ENCODE measurements at places on chromosomes 6 and 20.

DNA sequence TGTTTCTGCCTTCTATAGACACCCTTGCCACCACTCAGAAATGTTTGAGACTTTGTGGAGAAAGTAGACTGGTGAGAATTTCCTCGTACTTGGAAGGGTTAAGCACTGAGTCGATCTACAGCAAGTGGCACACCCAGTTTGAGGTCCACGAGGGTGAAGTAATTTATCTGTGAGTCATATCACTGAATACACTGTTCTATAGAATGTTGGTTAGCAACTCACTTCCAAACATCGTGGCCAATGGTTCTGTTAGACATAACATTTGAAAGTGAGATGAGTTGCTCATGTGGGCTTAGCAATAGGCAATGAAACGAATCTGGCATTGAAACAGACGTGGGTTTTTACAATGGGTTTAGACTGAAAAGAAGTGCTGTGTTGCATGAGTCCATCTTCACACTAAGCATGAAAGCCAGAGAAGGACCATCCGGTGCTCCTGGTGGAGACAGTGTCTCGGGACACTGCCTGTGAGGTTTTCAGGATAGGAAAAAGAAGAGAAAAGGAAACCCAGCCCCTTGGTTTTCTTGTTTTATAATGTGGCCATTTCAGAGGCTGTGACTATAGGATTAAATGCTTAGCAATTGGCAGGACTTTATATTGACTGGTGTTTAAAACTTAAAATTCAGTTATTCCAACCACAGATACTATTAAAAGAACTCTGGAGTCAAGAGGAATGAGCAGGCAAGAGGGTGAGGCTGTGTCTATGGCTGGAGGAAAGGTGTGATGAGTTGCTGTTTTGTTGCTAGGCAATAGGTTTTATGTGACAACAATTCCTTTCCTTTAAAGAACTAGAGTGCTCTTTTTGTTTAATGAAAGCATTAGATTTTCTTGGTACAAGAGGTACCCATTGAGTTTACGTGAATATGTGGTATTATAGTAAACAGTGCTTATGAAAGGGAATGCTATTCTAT, 31.0 kb upstream of the EZR start:
- peak; percentile 54 for ATAC-seq

DNA sequence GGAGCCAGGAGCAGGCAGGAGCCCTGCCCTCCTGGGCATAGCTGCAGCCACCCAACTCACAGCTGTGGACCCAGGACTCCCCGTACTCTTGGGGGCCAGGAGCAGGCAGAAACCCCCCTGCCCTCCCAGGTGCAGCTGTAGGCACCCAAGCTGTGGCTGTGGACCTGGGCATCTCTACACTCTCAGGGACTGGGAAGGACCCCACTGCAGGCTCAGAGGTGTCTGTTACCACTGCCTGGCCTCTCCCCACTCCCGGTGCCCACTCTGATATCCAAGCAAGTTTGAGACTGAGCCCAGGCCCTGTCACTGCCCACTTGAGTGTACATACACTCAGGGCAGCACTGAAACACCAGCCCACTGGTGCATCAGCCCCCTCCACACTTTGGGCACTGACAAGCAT, 193.5 kb upstream of the MANEA start:
- ATAC-seq = no peak

GRCh38 chr6:56890066-56890465, 64.8 kb upstream of the BEND6 start:
- no peak for ATAC-seq

DNA sequence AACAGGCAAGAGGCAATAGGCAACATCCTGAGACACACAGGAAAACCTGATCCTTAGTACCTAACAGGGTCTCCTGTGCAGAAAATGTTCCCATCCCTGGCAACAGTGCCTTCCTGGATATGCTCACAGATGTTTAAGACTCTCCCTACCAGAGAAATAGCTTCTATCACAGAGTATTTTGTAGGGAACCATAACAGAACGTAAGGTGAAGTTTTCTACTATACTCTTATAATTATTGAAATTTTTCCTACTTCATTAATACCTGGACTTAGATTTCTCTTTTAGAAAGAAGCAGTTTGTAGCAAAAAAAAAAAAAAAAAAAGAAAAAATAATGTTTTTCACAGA, 33.5 kb upstream of the LGSN start:
- no peak for ATAC-seq

DNA sequence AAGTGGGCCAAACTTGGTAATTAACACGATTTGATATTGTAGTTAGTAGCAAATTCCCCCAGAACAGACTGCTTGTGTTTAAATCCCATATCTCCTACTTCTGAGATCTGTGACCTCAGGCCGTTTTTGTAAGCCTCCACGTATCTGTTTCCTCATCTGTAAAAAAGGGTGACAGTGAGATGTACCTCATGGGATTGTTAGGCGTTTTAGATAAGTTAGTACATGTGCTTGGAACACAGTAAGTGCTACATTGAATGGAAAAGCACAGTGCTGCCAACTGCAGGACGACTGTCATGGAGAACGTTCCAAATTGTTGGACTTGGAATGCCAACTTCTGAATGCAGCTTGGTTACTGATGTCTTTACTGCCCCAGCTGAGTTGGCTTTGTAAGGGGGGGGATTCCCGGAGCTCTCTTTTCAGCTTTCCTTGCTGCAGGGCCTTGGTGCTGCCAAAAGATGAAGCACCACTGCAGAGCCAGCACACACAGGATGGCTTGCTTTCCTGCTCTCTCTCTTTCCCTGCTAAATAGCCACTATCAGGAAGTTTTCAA, 108.6 kb downstream of the OPN5 start:
- no peak for ATAC-seq

DNA sequence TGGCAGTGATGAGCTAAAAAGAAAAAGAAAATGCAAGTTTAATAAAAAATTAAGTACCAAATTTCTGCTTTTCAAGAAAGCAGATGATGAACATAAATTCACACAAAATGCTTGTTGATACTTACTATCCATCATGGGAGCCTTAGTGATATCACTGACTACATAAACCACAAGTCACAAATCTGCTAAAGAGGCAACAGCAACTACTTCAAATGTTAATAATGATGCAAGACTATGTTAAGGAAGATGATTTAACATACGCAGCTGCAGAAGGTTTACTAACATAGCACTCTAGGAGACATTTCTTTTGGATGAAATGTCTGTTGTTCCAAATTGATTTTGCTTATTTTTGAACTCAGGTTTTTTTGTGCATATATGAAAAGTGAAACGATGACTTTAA, 18.6 kb downstream of the FYN start:
- peak; percentile 26 for ATAC-seq

DNA sequence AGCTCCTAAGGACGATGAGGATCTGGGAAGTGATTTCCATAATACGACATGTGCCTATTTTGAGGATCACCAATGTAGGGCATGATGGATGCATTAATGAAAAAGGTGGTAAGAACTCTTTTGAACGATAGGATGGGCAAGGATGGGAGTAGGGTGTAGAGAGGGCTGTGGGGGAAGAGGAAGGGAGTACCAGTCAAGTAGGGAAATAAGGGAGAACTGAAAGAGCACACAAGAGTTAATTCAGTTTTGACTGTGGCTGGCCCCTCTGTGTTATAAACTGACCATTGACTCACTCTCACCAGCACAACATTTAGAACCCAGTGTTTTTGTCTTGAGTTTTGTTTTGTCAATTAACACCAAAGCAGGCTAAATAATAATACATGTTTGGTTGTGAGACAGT, 33.0 kb downstream of the SLC35D3 start:
- ATAC-seq = no peak

- no peak for ATAC-seq
Measured at GRCh38 chr6:11275598-11275997, 43.1 kb upstream of the NEDD9 start.

DNA sequence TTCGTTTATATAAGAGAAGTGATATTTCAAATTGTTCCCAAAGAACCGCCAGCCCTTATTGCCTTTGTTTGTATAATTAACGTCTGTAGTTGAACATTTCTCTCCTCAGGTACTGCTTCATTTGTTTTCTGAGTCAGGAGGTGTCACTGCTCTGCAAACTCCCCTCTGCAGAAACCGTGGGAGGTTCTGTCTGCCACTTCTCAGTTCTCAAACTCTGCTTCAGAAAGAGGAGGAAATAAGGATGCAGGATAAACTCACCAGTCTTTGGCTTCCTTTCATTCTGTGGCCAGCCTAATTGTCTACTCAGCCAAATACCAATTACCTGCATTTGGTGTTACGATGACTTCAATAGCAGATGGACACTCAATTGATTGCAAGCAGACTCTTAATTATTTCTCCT, 149.8 kb downstream of the PAK5 start:
- no peak for ATAC-seq

GRCh38 chr20:8385247-8385646, 253.2 kb downstream of the PLCB1 start:
- peak; percentile 58 for ATAC-seq

- no peak for ATAC-seq
Measured at GRCh38 chr20:42846784-42847490, 342.8 kb downstream of the PTPRT start.

DNA sequence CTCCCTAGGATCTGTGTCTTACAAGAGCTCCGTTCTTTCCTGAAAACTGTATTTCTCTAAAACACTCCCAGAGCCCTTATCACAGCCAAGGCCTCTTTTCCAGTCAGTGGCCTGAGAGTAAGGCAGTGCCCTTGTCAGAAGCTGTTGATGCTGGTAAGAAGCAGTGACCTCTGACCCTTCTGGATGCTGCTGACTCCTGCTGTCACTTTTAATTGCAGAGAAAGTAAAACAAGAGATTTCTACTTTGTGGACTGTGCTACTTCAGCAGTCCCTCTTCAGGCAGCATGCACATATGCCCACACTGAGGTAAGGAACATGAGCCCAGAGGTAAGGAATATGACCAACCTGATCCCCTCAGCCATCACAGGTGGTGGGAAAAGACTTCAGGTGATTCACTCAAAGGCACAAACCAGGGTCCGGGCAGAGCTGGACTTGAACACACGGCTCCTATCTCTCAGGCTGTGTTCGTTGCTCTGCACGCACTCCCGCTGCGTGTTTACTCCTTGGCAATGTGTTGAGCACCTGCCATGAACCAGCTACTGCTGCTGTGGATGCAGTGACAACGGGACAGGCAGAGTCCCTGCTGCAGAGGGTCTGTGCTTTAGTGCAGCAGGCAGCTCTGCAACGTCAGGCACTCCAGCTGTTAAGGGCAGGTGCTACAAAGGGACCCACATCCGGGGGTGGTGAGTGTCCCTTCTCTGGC, 201.9 kb upstream of the CST7 start:
- ATAC-seq = no peak

DNA sequence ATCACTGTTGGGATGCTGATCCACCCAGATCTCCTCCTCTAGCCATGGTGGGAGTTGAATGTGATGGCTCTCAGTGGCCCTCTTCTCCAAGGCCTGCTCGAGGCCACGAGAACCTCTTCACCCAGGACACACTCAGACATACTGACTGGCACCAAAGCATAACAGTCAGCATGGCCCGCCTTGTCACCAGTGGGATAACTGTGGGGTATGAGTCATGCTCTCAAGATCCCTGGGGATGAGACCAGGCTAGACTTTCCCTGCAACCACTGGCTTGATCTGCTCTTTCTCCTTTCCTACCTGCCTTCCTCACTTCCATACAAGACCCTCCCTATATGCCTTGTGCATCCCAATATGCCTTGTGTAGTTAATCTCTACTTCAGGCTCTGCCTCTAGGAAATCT, 66.8 kb downstream of the RIN2 start:
- no peak for ATAC-seq

- peak; percentile 67 for ATAC-seq
Measured at GRCh38 chr6:148250975-148251685, 91.5 kb upstream of the SASH1 start.

Data from motor neuron (in vitro differentiated cells).